ENCODE measurements at places on chromosomes 2 and 18.

- DNase-seq = no peak
These were observed 141.8 kb upstream of the ALKAL2 start for GRCh38 chr2:429575-430254.

- no peak for DNase-seq
These were observed 24.8 kb upstream of the TFCP2L1 start for GRCh38 chr2:121309801-121310200.

GRCh38 chr2:200596774-200597570, 11.2 kb downstream of the AOX1 start:
- no peak for DNase-seq

DNA sequence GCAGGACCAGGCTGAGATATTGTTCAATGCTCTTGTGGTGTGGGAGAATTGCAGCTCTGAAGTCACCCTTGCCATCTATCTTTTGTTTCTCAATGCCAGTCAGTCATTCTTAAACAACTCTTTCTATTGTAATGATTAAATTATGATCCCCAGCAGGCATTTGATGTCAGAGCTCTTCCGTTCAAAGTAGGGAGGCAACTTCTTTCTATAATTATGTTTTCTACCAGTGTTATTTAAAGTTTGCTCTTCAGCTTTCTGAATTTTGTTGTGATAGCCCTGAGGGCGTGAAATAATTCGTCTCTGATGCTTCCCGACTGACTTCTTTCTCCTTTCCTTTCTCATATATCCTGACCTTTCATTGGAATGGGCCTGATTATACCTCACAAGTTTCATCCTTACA, 161.4 kb upstream of the KLHL14 start:
- DNase-seq = no peak

GRCh38 chr2:550860-551567, 126.2 kb downstream of the TMEM18 start:
- no peak for DNase-seq

GRCh38 chr18:5073026-5073944, 123.8 kb downstream of the AKAIN1 start:
- no peak for DNase-seq

DNA sequence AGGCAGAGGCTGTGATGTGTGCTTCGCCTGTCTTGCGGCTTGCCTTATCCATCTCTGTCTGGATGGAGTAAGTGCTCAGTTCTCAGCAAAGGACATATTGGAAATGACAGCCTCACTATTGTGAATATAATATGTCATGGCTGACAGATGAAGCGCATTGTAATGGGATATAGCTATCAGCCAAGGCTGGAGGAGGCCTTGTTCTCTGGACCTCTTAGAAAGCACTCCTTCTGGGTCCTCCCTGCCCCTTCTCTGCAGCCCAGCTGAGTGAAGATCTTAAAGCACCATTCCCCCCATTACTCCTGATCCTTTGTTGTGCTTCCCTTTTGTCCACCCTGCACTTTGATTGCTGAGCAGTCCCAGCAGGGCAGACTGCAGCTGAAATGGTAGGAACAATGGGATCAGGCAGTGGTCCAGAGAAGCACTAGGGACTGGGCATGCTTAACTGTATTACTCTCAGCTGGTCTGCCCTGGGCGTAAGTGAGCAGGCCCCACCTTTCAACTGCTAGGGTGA, 265.3 kb downstream of the SETBP1 start:
- DNase-seq = no peak

DNA sequence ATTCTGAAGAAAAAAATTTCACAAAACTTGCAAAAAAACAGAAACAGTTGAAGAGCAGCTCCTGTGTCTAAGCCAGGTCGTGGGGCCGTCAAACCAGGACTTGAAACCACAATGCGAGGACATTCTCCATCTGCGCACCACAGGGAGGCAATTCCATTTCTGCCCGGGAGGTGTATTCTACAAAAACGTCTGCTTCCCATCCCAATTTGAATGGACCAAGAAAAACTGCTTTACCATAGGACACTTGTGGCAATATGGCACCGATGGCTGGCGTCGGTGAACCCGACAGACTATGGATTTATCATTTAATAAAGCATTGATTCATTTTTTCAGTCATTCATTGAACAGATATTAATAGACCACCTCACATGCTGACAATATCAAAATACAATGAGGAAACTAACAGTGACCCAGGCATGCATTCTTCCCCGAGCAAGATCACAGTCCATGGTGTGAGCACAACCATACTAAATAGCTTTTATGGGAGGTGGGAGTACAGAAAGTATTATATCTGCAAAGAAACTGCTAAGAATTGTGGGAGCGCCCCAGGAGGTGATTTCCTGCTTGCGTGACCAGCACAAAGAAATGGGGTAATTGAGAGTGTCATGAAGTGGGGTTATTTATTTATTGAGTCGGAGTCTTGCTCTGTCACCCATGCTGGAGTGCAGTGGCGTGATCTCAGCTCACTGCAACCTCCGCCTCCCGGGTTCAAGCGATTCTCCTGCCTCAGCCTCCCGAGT, 10.5 kb upstream of the ZAP70 start:
- DNase-seq = no peak

Measured in GM12891 (cell line).